Stromal cell of bone marrow (primary cell): ENCODE measurements at places on chromosomes 7 and 10.

DNA sequence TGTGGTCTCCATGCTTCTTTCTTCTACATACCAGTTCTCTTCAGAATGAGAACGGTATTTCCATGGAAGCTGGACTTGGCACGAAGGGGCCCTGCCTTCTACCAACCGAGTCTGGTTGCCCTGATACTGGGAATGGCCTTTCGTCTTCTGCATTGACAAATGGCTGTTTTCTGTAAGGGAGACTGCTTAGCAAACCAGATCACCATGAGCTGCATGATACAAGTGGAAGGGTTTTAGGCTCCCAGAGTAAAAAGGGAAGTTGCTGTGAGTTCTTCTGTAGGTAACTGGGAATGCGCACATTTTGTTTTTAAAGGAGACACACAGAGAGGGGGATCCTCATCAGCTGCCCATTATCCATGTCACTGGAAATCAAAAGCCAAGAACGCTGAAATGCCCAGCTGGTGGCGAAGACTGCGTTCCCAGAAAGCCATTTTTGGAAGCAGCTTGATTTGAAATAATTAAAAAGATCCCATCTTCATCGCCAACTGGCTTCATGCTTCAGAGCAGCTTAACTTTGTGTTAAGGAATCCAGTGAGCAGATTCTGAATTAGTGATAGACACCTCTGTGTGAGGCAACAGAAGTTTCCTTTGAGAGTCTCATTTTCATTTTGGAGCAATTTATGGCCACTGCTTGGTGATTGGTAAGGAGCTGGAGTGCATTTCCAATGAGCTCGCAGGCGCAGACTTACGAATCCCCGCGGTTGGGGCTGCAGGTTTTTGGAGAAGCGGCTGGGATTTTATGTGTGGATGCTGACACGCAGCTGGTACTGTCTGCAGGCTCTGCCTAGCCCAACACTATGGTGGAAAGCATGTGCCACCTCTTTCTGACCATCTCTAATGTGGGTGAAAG is 672.7 kb upstream of the FOXK1 start:
- DNase-seq = no peak

DNA sequence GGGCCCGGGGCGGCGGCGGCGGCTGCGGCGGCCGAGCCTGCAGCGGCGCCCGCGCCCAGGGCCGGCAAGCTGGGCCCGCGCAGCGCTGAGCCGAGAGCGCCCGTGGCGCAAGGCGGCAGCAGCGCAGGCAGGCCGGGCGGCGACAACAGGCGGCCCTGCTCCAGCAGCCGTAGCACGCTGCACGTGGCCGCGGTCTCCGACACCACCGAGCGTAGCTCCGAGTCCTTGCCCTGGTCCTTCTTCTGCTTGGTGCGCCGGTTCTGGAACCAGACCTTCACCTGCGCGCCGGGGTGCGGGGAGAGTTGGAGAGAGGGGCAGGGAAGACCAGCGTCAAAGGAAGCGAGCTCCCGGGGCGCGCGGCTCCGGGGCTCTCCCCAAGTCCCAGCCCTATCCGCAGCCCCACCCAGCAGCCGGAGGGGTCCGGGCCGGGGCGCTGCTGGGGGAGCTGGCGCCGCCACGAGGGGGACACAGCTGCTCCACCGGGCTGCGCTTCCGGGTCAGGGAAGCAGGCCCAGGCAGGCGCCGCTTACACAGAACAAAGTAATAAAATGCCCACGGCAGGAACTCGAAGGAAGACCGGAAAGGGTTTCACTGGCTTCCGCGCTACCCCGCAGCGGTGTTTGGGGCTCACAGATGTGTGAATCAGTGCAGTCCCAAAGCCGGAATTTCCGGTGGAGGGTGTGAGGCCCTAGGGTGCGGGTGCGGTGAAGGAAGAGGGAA is 3.6 kb downstream of the VAX1 start:
- no peak for DNase-seq

GRCh38 chr10:42149027-42149700 is 489.2 kb downstream of the ZNF33B start:
- no peak for DNase-seq

DNA sequence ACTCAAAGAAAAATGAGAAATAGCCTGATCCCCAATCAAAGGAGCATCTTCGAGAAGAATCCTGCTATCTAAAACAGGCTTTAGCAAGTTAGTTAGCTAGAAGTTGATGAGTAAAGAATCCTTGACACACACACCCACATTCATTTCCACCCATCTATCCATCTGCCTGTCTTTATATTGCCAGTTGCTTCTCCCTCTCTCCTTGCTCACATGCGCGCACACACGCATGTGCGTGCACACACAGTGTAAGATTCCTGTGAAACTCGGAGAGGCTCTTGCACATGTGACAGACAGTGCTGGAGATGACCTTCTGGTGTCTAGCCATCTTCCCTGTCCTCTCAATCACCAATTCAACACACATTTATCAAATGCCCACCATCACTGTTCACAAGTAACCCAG is 393.3 kb downstream of the PLXNA4 start:
- DNase-seq = no peak

GRCh38 chr7:100430493-100431285 is 1.1 kb downstream of the MEPCE start:
- no peak for DNase-seq

DNA sequence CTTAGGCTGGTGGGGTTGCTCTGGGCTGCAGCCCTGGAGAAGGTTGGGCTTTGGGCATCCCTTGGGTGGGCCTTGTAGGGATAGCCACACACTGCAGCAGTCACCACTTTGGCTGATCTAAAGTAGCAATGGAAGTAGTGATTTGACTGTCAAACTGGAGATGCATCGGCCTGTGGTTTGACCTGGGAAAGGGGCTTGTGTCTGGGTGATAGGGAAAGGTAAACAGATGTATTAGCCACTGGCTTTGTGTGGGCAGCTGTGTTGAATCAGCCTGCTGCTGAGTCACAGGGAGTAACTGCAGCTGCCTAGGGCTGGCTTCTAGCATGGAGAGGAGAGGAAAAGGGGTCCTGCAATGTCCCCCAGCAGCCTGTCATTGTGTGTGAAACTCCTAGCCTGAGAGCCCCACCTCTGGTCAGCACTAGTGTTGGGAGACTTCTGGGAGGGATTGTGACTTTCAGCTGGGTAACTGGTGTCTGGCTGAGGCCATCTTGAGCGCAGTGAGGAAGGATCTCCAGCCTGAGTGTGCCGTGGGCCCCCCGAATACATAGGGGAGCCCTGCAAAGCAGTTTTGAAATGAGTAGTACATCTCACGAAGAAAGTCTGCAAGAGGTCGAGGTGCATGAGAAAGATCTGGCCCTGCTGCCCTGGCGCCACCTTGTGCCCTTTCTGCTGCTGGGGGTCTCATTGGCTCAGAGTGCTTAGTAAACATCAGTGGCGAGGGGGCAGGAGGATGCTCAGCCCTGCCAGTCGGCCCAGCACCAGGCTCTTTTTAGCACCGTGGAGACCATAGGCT is 117.3 kb downstream of the FANK1 start:
- peak; percentile 49 for DNase-seq

DNA sequence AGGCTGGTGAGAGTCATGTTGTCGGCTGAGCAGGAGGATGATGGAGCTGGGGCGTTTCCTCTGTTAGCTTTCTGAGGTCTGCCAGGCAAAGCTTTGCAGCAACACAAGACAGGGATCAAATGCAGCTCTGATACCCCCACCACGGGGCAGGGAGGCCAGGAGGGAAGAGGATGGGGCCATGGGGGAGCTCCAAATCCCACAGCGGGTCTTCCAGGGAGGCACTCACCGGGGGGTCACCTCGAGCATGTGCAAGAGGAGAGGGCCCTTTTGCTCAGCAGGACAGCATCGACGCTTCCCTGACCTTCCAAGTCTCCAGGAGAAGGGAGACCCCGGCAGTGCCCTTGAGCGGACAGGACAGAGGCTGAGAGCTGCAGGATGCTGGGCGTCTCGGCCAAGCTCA is 127.5 kb downstream of the WDR37 start:
- DNase-seq = no peak

DNA sequence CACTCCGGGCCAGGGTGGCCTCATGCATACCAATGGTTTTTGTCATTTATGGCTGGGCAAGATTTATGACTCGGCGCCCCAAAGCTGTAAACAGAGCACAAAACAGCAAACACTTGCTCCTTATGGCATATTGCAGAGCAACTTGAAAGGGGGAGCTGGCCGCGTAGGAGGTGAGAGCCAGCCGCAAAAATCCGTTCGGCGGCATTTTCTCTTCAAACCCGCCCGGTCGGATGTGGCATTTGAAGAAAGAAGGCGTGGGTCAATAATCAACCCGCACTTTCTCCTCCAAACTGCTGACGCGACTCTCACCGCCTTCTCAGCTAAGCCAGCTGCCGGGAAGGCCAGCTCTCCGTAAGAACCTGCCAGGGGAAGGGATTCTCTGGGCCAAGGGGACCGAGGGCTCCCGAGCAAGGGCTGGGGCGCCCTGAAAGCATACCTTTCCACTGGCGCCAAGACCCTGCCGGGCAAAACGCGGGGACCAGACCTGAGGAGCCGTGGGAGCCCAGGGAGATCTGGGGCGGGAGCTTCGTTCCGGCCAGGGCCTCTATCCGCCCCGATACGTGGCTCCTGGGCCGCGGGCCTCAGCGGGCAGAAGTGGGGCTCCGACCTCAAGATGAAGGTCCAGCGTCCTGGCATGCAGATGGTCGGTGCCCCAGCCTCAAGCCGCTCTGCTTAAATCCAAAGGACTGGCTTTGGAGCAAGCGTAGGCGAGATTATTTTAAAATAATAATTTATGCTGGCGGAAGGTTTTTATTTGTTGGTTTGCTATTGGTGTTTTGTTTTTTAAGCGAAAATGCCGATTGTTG is 12.9 kb upstream of the HOXA2 start:
- DNase-seq = no peak

DNA sequence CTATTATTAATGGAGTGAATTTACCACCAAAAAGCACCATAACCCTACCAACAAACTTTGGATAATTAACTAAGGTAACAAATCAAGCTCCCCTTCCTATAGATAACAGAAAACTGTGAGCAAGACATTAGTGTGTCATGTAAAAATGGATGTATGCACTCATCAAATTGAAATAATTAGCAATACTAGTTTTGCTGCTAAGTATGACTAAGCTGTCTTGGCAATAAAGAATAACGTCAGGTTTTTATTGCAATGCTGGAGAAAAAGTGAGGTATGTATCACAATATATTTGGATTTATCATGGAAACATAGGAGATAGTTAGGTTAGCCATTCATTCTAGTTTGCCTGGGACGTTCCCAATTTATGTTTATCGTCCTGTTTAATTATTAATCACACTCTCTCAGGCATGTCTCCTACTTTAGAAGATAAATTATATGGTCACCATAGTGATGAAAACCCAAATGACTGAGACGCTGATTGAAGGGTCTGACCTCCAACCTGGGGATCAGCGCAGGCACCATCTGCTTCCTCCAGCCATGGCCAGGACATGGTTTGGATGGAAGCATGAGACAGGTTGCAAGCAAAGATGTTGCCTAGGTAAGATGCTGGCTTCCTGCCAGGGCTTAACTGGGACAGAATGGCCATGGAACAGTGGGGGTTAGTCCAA is 125.6 kb downstream of the FANK1 start:
- DNase-seq = no peak
